ENCODE measurements at places on chromosomes 16 and 17. TPM values are rescaled to one million over a fixed set of nuclear protein-coding genes. Genes with fewer than 3 reads are reported as not detected.

Gene PIPOX
- total RNA-seq: 1.3 TPM

- no peaks in the 10 kb centered on the region for H3K36me3 ChIP-seq
- no peak overlapping the region for H3K27ac ChIP-seq
- no peak for DNase-seq
- H3K27me3 ChIP-seq: peaks cover 4% of the 10 kb centered on the region
- no peaks in the 10 kb centered on the region for H3K4me1 ChIP-seq
Measured at GRCh38 chr17:79101111-79101673, 26.6 kb downstream of the ENGASE start.

DNA sequence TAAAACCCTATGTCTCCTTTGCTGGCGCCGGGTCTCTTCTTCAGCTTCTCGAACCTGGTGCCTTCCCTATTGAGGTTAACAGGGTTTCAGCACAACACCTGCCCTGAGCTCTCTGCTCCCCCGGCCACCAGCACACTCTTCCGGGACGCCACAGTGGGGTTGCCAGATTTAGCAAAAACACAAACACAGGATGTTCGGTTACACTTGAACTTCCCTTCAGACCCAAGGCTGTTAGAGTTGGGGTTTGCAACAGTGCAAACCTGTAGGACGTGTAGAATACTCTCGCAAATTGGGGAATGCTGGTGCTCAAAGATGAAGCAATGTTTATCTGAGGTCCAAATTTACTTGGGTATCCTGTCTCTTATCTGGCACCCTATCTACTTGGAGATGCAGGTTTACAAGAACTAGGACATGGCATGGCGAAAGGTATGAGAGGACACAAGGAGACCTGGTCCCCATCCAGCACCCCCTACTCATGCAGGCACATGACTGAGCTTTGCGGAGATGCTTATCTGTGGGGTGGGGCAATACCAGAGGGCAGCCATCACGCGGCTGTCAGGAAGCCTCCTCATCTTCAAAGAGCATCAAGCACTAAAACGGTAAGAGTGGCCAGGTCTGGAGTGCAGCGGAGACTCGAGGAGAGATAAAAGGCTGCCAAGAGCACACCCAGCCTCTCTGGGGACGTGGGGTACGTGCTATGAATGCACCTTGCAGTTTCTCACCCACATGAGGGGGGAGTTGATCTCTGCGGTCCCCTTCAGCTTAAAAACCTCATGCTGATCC is 52.8 kb downstream of the SDK2 start:
- H3K27ac ChIP-seq: no peak overlapping the region
- no peak for DNase-seq
- no peaks in the 10 kb centered on the region for H3K27me3 ChIP-seq
- H3K4me1 ChIP-seq: no peaks in the 10 kb centered on the region
- no peak overlapping the region for H3K4me3 ChIP-seq

GRCh38 chr17:29954405-29954804 is 13.0 kb downstream of the EFCAB5 start:
- H3K4me1 ChIP-seq: no peaks in the 10 kb centered on the region
- H3K27ac ChIP-seq: no peak overlapping the region
- no peaks in the 10 kb centered on the region for H3K27me3 ChIP-seq
- no peak overlapping the region for H3K4me3 ChIP-seq
- no peaks in the 10 kb centered on the region for H3K36me3 ChIP-seq

All from breast epithelium (tissue), 4 donors.